ENCODE measurements at places on chromosomes 16 and 17.
A peak's percentile ranks its signal among the peaks of the same experiment; 100 is the strongest.

DNA sequence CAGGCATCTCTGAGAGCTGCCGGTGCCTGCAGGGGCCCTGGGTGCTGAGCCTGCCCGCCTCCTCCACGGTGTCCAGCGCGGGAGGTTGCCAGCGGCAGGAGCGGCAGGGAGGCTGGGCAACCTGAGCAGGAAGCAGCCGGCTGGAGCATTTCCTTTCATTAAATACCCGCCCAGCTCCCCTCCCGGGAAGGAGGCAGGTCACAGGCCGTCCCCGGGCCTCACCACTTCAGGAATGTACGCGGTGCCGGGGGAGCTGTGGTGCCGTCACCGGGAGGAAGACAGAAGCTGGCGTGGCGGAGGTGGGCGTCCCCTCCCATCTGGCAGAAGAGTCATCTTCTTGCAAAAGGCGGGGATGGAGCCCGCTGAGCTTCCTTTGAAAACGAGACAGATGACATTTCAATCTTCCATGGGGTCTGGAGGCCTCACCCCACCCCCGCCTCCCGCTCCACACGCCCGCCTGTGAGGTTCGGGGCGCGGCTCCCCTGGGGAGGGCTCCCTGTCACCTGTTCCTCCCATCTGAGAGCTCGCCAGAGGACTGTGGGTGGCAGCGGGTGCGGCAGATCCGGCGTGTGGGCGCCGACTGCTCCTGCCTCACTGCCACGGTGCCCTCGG lies 16.0 kb downstream of the SOX8 start:
- DNase-seq, result peak; percentile 5

- no peak for DNase-seq
Observed at GRCh38 chr16:83247767-83248372, 559.9 kb upstream of the HSBP1 start.

DNA sequence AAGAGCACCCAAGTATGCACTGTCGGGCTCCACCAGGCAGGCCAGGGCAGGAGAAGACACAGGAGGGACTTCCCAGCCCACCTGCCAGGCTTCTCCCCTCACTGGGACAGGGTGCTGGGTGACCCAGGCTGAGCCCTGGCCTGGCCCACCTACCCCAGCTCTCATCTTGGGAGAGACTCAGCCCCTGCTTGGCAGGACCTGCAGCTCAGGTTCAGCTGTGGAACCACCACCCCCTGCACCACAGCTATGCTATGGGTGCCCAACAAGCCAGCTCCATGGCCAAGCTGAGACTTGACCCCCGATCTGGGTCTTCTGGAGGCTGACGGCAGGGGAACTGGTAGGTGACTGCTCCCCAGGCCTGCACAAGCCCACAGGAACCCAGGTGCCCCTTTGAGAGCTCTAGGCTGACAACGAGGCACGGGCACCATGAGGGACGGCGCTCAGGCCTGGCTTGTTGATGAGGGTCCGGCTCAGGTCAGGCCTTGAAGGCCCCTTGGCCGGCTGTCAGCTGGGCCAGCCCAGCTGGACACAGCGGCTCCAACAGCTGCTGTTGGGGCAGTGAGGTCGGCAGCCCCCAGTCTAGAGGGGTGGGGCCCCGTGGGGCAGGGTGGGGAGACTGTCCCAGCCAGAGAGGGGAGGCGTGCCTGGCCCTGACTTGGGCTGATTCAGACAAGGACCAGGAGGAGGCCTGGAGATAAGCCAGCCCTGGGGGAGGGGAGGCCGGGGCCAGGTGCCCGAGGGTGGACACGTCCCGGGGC lies 4.6 kb downstream of the RPUSD1 start:
- no peak for DNase-seq

- no peak for DNase-seq
Observed at GRCh38 chr17:28258347-28258887, 60.6 kb upstream of the TMEM97 start.

DNA sequence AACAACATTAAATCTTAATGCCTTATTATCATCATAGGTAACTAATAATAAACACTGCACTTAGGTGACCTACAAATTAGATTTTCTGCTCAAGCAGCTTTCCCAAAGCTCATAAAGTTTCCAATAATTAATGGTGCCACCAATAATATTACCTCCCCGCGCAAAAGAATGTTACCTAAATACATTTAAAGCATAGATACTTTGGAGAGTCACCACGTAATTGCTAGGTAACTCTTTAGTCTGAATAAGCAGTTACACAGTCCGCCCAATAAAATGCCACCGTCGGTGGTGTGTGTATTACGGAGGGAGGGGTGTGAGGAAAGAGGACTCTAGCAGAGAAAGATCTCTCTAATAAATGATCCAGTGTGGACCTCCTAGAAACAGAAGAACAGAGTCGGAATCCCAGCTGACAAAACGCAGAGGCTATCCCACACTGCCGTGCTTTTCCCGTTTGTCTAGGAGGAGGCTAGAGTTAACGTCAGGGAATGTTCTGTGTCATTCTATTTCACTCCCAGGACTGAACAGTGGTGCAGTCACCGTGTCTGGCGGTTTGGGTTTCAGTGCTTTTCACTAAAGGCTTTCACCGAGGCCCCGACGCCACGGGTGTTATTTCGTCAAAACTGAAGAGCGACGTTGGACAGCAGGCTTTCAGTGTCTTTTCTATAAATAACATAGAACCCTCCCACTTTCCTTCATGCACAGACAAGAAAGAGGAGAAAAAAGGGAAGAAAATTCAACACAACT lies 630 bp downstream of the RNFT1 start:
- peak; percentile 14 for DNase-seq

- no peak for DNase-seq
Observed at GRCh38 chr16:88067530-88068411, 116.5 kb downstream of the BANP start.

GRCh38 chr17:30093463-30094147 lies 23.0 kb upstream of the NSRP1 start:
- no peak for DNase-seq

DNA sequence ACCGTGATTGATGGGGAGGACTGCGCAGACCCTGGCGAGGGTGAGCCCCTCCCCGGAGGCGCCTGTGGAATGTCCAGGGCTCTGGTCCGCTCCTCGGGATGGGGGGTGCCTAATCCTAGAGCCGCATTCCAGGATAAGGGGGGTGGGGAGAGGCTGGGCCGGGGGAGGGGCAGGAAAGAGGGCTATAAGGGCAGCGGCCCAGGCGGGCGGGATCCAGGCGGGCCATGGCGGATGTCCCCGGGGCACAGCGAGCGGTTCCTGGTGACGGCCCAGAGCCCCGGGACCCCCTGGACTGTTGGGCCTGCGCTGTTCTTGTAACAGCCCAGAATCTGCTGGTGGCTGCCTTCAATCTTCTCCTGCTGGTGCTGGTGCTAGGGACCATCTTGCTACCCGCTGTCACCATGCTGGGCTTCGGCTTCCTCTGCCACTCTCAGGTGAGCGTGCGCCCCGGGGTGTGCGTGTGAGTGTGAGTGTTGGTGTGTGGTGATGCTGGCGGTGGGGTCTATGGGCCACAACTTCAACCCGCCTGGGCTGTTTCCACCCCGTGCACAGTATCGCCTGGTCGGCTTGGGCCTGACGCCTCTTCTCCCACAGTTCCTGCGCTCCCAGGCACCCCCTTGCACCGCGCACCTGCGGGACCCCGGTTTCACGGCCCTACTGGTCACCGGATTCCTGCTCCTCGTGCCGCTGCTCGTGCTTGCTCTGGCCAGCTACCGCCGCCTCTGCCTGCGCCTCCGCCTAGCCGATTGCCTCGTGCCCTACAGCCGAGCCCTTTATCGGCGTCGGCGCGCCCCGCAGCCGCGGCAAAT lies at the start of gene TMEM88:
Gene TMEM88, plus strand, starts transcription at position 216 of the 809 bp plus-strand sequence. Its CDS starts 9 bp downstream, at position 225.
- DNase-seq, result no peak

GRCh38 chr16:57530104-57530521 lies 6.3 kb downstream of the CCDC102A start:
- peak; percentile 41 for DNase-seq

DNA sequence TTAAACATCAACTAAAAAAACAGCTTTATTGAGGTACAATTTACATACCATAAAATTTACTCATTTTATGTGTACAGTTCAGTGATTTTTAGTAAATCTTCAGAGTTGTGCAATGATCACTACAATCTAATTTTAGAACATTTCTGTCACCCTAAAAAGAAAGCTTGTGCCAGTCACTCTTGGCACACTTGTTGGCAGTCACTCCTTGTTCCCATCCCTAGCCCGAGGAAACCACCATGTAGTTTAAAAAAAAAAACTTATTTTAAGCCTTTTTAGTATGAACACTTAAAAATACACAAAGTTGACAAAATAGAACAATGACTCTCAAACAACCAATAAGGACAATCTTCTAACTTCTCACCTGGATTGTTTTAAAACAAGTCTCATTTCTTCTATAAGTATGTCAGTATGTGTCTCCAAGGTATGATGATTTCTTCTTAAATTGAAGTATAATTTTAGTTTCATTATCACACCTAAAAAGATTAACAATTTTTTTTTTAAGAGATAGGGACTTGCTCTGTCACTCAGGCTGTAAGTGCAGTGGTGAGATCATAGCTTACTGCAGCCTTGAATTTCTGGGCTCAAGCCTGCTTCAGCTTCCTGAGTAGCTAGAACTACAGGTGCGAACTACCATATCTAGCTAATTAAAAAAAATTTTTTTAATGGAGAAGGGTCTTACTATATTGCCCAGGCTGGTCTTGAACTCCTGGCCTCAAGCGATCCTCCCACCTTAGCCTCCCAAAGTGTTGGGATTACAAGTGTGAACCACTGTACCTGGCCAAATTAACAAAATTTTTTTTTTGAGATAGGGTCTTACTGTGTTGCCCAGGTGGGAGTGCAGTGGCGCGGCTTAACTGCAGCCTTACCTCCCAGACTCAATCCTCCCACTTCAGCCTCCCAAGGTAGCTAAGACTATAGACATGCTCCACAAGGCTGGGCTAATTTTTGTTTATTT lies 53.2 kb downstream of the PPM1E start:
- DNase-seq, result no peak

GRCh38 chr17:18981642-18982424 lies 22.7 kb downstream of the FAM83G start:
- no peak for DNase-seq

- DNase-seq, result no peak
Observed at GRCh38 chr17:43615330-43616028, 46.2 kb downstream of the MEOX1 start.

GRCh38 chr16:19625039-19625438 lies 69.5 kb downstream of the VPS35L start:
- DNase-seq, result no peak

GRCh38 chr16:27437946-27438345 lies 36.0 kb downstream of the IL21R start:
- DNase-seq, result no peak

GRCh38 chr16:68452176-68452575 lies 3.9 kb upstream of the SMPD3 start:
- DNase-seq, result no peak

Measured in stimulated activated CD8-positive, alpha-beta memory T cell treated with anti-CD3 and anti-CD28 coated beads, Interleukin-7, amount 100 ng/mL, for 24 hours (primary cell).